Dermis blood vessel endothelial cell (primary cell): ENCODE measurements at places on chromosomes 3 and 15.

- DNase-seq, result no peak
These were observed 71.5 kb downstream of the RAD18 start for GRCh38 chr3:8891774-8892173.

- no peak for DNase-seq
These were observed 12.6 kb downstream of the SLC24A1 start for GRCh38 chr15:65634356-65634755.

DNA sequence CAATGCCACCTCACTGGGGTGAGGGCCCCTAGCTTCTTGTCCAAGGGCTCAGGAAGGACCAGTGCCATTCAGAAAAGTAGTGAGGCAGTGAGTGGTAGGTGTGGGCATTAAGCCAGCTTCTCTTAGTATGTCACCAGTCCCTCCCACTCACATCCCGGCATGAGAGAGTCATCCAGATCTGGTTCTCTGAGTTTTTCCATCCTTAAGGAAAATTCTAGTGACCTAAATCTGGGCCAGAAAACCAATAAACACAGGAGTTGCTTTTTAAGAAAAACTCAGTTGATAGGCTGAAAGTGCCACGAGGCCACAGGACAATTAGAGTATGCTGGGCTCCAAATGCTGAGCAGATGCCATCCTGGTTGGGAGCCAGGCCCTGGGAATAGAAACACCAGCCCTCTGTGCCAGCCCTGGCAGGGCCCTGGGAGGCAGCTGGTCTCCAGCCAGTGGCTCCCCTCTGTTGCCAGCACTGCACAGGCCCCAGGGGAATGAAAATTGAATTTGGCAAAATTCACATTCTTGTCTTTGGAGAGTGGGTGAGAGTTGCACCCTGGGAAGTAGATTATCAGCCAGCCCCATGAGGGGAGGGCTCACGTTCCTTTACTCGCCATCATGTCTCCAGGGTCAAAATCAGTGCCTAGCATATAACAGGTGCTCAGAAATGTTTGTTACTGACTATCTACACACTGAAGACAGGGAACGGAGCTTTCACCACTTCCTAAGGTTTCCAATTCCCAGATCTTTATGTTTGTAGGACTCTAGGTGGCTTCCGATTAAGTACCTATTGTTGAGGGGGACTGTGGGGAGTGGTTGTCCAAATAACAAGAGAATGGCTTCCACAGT is 52.8 kb downstream of the FAM43A start:
- DNase-seq, result peak; percentile 89

DNA sequence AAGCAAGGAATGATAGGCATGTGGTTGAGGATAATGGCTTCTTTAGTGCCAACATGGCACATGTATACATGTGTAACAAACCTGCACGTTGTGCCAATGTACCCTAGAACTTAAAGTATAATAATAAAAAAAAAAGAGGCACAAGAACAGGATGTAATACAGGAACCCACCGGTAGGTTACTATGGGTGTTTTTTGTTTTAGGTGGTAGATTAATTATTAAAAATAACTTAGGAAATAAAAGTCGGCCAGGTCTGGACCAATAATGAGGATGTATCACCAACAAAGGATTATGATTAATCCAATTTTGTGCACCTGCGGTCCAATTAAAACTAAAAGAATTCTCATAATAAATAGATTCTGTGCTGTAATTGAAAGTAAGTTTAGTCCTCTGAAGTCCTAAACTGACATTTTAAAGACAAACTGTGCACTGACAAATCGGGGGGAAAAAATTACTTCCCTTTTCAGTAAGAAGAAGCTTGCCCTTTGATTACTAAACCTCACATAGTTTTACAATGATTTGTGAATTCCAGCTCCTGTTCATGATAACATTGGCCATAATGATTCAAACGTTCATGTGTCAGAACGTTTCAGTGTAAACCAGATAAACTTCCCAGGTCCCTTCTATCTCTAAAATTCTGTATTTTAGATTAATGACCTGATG is 62.2 kb downstream of the CASR start:
- DNase-seq, result no peak

DNA sequence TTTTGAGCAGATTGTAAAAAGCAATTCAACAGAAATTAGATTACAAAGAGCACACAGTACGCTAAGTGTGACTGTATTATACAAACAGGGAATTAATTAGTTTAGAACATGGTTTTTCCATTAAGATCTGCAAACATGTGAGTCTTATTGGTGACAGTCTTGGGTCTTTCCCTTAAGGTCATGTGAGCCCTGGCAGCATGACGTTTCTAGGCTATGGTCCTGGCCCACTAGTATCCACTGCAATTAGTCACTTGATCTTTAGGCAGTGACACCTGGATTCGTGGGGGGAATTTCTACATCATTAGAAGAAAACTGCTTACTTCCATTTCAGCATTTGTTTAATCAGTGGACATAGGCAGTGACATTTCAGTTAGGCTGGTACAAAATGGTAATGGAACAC is 360.2 kb upstream of the NR2F2 start:
- DNase-seq, result no peak

DNA sequence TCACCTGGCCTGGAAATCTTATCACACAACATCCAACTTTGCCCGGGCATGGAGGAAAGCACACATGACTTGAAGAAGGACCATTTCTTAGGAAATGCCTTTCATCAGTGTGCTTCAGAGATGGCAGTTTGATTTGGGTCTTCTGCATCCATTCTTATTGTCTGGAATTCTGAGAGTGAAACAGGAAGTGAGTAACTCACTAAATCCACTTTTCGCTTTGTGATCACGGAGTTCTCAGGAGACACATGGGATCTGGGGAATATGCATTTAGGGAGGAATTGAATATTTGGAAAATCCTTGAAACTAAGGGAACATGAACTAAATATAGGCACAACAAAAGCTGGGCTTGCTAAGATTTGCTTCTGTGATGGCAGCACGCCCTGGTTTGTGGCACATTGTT is 212.5 kb upstream of the FEZF2 start:
- DNase-seq, result peak; percentile 60

DNA sequence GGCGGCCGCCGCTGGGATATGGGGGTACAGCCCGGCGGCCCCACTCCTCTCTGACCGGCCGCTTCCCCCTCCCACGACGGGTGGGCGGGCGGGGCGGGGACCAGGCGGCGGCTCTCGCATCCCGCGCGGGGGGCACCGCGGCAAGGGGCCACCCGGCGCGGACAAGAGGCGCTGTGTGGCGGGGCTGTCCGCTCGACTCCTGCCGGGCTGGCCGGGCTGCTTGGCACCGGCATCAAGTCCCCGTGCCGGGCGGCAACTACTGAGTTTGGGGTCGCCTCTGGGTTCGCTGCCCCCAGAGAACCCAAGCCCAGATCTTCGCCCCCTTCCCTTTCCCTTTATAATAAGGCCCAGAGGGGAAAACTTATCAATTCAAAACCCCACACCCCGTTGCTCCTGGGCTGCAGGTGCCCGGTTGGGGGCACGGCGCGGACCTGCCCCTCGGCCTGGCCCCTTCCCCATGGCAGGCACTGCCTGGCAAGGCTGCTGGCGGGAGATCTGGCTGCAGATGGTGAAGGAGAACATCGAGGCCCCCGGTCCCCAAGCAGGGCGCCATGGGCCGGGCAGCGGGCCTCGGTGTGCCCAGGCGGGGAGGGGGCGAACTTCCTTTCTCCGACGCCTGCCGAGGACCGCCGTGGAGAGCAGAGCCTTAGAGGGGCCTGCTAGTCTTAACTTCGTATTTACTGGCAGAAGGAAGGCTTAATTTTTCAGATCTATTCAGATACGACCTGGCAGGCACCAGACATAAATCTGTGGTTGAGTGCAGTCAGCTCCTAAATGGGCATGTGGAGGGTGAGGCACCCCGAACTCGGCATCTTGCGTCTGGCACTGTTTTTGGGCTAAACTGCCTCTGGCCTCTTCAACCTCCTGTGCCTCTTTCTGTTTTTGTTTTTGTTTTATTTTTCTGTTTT is 911 bp downstream of the APBA2 start:
- peak; percentile 19 for DNase-seq

- no peak for DNase-seq
These were observed 33.7 kb upstream of the ADGRG7 start for GRCh38 chr3:100575704-100576103.

DNA sequence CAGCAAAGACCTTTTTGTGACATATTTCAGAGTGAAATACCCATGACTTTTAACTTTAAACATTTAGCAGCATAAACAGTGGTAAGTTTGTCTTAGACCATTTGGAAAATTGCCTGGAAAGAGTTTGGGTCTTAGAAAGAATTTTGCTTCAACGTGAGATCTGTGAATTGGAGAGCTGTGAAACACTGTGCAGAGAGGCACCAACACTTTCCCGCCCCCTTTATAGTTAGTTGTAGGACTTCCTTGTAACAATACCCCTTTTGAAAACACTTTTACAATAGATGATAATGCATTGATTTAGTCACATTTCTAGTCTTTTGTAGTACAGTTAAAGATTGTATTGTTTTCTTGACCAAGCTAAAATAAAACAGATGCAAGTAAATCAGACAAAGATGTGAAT is 43.5 kb upstream of the MBNL1 start:
- no peak for DNase-seq

DNA sequence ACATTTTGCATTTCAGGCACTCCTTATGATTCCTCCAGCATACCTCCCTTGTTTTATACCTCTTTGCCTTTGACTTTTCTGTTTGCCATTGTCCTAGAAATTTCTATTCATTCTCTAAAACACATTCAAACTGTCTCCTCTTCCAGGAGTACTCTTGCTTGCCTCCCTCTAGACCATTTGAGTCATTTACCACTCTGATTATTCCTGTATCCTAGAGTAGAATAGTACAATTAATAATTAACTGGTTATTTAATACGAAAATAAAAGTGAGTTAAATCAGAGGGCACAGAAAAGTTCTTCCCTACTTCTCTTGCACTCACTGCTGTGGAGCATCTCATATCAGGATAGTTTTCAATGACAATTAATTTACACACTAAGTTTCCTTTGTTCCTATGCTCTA is 290.2 kb upstream of the RORA start:
- DNase-seq, result no peak

GRCh38 chr3:183980403-183980802 is 37.3 kb downstream of the ABCC5 start:
- DNase-seq, result no peak

- no peak for DNase-seq
These were observed 76.0 kb downstream of the SLCO3A1 start for GRCh38 chr15:91929509-91929908.

- peak; percentile 92 for DNase-seq
These were observed 76.0 kb upstream of the HACD2 start for GRCh38 chr3:123660900-123661299.

- no peak for DNase-seq
These were observed 78.5 kb downstream of the TMCO5A start for GRCh38 chr15:38012894-38013293.

DNA sequence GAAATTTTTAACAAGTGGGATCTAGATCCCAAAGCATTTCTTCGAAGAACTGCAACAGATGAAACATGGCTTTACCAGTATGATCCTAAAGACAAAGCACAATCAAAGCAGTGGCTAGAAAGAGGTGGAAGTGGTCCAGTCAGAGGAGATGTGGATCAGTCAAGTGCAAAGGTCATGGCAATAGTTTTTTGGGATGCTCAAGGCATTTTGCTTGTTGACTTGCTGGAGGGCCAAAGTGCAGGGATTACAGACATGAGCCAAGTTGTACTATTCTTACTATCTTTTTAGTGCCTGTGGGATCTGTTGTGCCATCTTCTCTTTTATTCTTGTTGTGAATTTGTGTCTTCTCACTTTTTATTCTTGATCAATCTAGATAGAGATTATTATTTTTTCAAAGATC is 82.0 kb downstream of the REC114 start:
- no peak for DNase-seq

- no peak for DNase-seq
These were observed 43.0 kb upstream of the ATP2C1 start for GRCh38 chr3:130850843-130851242.

- no peak for DNase-seq
These were observed 32.0 kb downstream of the ADAMTSL3 start for GRCh38 chr15:83685916-83686332.
